GM12878 (cell line): ENCODE measurements at places on chromosomes 16 and 17. TPM values are rescaled to one million over a fixed set of nuclear protein-coding genes. Genes with fewer than 3 reads are reported as not detected.
A peak's percentile ranks its signal among the peaks of the same experiment; 100 is the strongest.

- DNase-seq: no peak
Observed at GRCh38 chr16:70563636-70564035, 40.0 kb downstream of the SF3B3 start.

GRCh38 chr17:29069526-29070041 is 26.6 kb downstream of the PIPOX start:
- DNase-seq: no peak

DNA sequence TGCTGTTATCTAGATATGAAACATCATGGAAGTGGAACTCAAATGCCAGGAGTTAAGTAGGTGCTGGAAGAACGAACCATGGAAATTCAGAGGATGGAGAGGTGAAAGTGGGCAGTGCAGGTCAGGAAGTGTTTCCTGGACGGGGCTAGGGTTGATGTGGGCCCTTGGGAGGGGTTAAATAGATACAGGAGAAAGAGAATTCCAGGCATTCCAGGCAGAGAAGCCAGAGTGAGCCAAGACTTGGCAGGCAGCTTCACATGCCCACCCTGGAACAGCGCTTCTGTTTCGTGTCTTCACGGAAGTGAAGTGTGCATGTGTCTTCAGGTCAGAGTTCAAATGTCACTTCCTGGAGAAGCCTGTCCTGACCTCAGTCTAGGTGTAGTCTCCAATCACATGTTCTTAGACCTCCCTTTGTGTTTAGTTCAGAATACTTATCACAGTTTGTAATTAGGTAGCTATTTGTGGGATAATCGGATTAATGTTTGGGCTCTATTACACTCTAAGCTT is 41.3 kb downstream of the GP2 start:
- no peak for DNase-seq

DNA sequence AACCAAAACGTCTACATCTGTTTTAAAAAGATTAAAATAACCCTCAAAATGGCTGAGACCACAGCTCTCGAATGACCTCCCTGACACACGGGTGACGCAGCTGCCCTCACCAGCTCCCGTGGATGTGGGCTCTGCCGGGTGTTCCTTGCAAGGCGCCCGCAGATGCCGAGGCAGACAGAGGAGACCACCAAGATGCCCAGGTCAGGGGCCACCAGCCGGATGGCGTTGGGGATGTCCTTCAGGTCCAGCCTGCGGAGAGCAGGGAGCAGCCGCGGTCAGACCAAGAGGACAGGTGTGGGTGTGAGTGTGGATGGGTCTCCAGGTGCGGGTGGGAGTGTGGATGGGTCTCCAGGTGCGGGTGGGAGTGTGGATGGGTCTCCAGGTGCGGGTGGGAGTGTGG is 35.1 kb downstream of the CTU2 start:
- DNase-seq: no peak

DNA sequence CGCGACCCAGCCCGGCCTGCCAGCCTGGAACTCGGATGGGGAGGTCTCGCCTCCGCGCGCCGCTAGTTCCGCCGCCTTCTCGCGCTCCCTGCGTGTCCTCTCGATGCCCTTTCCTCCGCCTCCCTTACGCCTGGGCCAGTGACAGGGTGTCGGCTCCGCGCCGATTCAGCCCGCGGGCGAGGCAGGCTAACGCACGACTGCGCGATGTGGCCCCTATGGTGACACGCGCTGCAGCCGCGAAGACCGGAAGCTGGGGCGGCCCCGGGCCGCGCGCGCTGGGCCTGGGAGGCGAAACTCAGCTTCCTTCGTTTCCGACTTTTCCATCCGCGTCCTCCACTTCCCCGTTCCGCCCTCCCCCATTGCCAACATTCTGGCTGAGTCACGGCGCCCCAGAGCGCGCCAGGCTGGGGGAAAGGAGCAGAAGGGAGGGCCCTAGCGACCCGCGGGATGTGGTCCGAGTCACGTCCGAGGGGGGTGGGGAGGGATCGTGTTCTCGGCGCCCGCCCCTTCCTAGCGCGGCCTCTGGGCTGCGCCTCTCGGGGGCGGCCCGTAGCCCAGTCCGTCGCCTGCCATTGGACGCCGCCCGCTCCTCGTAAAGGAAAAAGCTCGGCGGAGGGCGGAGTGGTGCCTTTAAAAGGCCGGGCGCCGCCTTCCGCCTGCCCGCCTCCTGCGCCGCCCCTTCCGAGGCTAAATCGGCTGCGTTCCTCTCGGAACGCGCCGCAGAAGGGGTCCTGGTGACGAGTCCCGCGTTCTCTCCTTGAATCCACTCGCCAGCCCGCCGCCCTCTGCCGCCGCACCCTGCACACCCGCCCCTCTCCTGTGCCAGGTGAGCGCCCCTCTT is at the start of gene ALDOA:
ALDOA (plus strand) TSS at position 659 of the 841 bp plus-strand sequence. CDS start 1,138 bp downstream, outside the sequence.
- DNase-seq: peak; percentile 86

DNA sequence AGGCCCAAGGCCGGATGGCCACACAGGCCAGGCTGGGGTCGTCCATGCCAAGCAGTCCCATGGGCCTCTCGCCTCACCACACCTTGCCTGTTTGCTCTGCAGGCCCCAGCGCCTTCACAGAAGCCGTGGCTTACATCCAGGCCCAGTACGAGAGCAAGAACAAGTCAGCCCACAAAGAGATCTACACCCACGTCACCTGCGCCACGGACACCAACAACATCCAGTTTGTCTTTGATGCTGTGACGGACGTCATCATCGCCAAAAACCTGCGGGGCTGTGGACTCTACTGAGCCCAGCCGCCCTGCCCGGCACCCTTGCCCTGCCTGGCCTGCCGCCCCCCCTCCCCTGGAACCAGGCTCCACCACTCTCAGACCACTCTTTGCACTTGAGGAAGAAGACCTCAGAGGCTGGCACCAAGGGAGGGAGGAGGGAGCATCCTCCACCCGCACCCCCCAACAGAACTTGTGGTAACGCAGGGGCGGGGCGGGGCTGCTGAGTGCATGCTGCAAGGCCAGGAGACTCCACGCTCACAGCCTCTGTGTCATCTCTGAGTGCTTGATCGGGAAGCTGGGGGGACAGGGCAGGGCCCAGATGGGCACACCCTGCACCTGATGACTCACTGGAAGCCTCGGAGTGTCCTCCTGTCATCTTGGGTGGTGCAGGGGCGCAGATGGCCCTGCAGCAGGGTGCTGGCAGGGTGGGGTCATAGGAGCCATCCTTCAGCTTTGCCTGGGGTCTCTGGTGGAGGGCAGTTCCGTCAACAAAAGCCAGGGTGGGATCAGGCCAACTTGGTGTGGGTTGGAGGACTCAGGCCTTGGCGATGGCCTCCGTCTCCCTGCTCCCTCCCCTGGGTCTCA is 81.5 kb downstream of the AMFR start:
- DNase-seq: no peak

GRCh38 chr17:56821847-56822534 is 11.7 kb downstream of the C17orf67 start:
- no peak for DNase-seq

- no peak for DNase-seq
Observed at GRCh38 chr17:57874434-57875289, 24.8 kb upstream of the MRPS23 start.

GRCh38 chr16:1976216-1976520 is 4.3 kb downstream of the TBL3 start:
- no peak for DNase-seq

GRCh38 chr16:2592786-2593185 is 55.0 kb downstream of the PDPK1 start:
- DNase-seq: no peak

DNA sequence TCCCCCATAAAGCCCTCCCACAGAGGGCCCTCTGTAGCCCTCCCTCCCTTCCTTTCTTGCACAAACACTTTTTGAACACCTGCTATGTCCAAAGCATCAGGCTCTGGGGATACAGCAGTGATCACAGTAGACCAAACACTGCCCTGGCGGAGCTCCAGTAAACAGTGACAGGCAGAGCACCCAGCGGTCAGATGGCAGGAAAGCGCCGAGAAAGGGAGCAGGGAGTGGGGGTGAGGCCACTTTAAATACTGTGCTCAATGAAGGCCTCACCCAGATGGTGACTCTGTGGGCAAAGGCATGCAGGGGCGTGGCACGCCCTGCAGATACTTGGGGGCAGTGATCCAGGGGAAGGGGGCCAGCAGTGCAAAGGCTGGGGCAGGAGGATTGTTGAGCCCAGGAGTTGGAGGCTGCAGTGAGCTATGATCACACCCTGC is 7.6 kb downstream of the PRR29 start:
- DNase-seq: no peak

- peak; percentile 78 for DNase-seq
Observed at GRCh38 chr16:17068524-17068923, 402.2 kb downstream of the XYLT1 start.

DNA sequence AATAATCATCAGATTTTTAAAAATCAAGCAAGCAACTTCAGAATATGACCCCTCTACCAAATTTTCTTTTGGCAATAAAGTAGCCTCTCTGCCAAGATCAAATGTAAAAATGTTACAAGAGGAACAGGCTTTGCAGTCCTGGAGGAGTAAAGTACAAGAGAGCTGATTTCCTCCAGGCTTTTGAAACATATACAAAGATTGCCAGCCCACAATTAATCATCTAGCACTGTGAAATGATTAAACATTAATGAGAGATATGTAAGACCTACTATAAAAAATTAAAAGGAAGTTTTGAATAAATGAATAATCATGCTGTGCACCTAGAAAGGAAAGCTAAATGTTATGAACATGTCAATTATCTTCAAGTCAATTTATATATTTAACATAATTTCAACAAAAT is 26.3 kb downstream of the TXNDC11 start:
- no peak for DNase-seq

DNA sequence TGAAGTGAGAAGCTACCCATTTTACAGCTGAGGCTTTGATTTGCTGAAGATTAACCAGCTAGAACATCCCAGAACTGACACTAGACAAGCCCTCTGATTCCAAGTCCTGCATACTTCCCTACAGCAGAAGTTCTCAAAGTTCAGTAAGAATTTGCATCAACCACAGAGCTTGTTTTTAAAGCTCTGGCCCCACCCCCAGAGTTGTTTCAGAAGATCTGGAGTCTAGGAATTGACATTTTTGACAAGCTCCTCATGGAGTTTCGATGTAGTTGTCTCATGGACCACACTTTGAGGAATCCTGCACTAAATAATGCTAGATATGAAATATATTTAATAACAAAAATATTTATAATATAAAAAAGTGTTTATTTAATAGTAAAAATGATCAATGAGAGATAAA is 120.3 kb upstream of the ADAMTS18 start:
- DNase-seq: no peak

GRCh38 chr16:54964239-54964638 is 33.6 kb downstream of the IRX5 start:
- DNase-seq: no peak

GRCh38 chr17:4898927-4899326 is 409 bp upstream of the C17orf107 start:
- DNase-seq: no peak

Gene ARHGAP44
- polyA plus RNA-seq: 0.23 and 1.1 TPM in 2 replicates

Gene FOXC2
- polyA plus RNA-seq: not detected in 2 replicates

Gene SMIM36
- polyA plus RNA-seq: not detected in 2 replicates

Gene BCL6B
- 0.10 and 0.32 TPM in 2 replicates for polyA plus RNA-seq

Gene CCL2
- 0.18 TPM in 1 of 2 replicates, not detected in the other for polyA plus RNA-seq
